ENCODE measurements at places on chromosomes 7 and 10.

GRCh38 chr7:158096582-158096981, 491.0 kb downstream of the PTPRN2 start:
- no peak for DNase-seq

DNA sequence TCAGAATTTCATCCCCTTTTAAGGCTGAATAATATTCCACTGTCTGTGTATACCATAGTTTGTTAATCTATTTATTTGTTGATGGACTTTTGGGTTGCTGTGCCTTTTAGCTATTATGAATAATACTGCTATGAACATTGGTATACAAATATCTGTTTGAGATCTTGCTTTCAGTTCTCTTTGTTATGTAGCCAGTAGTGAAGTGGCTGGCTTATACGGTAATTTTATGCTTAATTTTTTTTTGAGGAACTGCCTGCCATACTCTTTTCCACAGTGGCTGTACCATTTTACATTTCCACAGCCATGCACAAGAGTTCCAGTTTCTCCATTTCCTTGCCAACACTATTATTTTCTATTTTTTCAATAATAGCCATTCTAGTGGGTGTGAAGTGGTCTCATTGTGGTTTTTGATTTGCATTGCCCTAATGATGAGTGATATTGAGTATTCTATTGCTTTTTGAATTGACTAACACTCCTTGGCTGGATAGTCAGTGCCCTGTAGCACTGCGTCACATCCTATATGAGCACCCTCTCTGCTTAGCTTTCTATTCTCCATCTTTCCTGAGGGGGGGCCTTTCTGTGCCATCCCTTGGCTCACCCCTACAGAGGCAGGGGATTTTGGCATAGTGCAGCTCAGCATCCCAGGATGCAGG, 29.4 kb upstream of the RAPGEF5 start:
- no peak for DNase-seq

DNA sequence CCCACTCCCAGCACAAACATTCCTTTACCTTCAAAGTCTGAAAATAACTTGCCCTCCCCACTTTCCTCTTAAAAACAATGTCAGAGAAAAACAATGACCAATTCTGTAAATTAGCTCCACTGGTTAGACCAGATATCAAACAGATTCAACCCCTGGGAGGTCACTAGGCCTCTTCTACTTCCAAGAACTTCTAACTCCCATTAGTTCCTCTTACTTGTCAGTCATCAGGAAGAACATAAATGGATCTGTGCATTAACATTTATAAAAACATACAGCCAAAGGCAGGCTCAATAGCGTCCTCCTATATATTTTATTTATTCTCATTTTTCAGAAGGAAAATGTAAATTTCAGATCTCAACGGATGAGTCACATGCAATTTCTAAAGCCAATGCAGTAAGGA, 2.2 kb downstream of the ELAPOR2 start:
- DNase-seq, result no peak

- no peak for DNase-seq
These were observed 26.8 kb downstream of the TRDMT1 start for GRCh38 chr10:17174626-17175025.

DNA sequence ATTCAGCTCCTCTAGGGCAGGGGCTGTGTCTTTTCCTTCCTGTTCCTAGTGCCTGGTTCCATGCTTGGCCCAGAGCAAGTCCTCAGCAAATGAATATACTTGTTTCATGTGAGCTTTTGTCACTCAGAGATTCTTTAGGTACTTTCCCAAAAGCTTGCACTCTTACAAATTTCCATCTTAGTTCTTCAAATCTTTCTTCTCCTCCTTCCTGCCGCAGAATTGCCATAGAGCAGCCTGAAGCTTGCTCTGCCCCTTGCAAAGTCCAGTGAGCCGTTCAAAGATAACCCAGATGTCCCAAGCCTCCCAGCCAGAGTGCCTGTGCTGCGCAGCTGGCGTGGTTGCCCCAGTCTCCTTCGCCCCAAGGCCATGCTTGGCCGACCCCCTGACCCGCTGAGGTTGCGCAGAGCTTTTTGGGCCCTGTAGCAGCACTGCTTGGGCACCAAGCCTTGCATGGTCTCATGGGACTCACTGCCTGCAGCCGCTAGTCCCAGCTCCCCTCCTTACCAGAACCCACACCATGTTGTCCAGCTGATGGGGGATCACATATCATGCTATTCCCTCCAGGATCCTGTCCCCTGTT, 20.7 kb downstream of the CHST3 start:
- DNase-seq, result no peak

DNA sequence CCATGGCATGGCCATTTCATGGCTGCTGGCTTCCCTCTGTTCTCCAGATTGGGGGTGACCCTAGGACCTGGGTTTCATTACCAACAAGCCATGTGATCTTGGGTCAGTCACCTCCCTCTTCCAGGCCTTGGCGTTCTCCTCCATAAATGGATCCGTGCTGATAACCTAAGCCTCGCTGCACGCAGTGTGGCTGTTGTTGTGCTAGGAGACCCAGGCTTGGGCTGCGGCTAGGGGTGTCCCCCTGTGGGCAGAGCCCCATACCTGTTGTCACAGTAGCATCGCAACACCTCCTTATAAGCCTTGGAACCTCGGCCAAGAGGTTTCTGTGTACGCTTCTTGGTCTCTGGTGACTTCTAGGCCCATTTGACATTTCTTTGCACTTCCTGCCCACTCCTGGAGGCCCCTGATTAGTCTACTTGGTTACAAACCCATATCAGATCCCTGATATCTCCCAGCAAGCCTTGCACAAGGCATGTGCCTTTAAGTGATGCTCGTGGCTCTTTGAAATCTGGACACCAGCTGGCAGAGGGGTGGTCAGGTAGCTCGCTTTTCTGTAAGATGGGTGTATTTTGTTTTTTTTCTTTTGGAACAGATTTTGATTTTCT, 23.6 kb downstream of the ZMIZ1 start:
- DNase-seq, result no peak

DNA sequence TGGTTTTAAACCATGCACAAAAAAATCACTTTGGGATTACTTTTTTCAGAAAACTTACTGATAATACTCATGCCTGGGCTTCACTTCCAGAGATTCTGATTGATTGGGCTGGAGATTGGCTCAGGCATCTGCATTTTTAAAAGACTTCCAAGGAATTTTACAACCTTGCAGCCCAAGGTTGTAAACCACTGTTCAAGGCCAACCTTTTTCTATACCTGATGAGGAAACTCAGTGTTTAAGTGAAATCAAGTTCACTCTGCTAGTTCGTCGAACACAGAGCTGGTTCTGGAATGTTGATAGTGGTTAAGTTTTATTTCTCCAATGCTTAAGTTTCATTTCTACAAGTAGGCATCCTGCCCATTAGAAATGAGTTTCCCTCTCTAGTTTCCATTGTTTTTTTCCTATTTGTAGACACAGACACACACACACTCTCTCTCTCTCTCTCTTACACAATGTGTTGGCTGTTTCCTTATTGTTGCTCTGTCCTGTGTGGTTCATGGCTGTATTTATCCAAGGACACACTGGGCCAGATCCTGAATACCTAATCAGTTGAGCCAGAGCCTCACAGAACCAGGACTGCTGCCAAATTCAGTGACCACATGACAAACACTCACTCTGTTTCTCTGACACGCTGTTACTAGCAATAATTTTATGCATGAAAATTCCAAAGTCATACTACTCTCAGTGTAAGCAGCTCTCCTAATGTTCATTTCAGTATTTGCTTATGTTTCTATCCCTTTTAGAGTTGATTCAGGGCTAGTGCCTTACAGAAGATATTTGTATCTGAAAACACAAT, 3.7 kb upstream of the IFIT1B start:
- DNase-seq, result no peak

GRCh38 chr7:24881623-24882022, 98.4 kb downstream of the OSBPL3 start:
- DNase-seq, result no peak

GRCh38 chr10:94076325-94076841, 82.7 kb downstream of the PLCE1 start:
- no peak for DNase-seq

DNA sequence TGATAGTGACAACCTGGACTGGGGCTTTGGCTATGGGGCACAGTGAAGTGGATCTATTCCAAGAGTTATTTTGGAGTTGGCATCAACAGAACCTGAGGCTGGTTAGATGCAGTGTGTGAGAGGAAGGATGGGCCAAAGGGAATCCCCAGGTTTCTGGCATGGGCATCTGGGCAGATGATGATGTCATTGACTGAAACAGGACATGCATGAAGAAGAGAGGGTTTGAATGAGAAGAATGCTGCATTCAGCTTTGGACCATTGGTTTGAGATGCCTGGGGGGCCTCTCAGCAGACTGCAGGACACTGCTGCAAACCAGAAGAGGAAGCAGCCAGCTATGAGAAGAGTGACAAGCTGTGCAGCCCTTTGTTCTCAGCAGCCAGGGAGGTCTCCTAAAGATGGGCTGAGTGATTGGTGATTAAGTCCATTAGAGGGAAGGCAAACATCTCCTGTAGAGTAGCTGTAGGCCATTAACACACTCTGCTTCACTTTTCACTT, 23.1 kb upstream of the PIK3CG start:
- DNase-seq, result no peak

DNA sequence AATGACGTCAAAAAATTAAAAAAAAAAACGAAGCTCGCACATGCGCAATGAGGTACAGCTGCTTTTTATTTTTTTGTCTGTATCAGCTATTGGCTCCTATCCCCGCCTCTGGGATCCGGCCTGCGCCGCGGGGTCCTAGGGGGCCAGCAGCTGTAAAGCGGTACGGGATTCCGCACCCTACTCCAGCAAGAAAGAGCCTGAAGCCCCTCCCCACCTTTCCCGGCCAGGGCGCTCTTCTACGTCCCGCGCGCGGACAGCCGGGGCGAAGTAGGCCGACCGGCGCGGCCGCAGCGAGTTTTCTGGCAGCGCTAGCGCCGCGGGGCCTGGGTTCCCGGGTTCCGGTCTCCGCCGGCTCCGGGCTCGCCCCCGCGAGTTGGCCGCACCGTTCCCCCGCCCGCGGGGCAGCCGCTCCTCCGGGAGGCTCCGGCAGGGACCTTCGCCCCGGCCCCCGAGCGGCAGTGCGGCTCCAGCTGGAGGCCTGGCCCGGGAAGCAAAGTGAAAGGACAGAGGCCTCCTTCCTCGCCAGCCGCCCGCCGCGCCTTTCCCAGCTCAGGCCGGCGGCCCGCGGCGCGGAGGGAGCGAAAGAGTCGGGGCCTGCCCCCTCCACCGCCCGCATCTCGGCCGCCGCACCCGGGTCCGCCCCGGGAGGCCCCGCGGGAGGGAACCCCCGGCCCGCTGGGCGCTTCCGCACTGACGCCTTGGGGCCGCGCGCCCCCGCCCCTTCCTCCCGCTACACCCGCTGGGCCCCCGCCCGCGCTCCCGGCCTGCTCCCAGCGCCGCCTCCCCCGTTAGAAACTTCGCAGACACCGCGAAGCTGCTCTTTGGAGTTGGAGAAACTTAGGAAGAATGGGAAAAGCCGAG, 4.7 kb upstream of the SPAG6 start:
- DNase-seq, result peak; percentile 73

- DNase-seq, result no peak
These were observed 4.2 kb upstream of the ADAM12 start for GRCh38 chr10:126392469-126392868.

DNA sequence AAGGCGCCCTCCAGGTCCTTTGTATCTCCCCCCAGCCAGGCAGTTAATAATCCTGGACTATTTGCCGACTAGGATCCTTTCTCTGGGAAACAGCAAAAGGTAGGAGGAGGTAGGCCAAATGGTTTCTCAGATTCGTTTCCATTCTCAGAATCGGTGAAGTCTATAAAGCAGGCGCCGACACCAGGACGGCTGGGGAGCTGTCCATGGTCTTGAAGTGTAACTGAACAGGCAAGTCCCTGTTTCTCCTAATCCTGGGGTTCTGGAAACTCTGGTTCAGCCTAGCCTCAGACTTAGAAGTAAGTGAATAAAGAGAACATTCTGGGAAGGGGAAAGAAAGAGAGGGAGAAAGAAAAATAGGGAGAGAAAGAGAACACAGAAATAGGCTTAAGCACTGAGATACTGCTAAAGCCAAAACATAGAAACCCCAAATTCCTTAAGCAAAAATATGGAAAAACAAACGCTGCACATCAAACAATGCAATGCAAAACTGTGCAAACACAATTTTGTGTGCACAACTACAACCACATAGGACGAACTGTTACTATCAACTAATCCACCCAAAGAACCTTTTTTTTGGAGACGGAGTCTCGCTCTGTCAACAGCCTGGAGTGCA, 11.1 kb upstream of the INA start:
- DNase-seq, result no peak

GRCh38 chr7:155166673-155167370, 96.7 kb downstream of the HTR5A start:
- DNase-seq, result no peak

GRCh38 chr10:130337696-130338635, 201.8 kb downstream of the GLRX3 start:
- no peak for DNase-seq

DNA sequence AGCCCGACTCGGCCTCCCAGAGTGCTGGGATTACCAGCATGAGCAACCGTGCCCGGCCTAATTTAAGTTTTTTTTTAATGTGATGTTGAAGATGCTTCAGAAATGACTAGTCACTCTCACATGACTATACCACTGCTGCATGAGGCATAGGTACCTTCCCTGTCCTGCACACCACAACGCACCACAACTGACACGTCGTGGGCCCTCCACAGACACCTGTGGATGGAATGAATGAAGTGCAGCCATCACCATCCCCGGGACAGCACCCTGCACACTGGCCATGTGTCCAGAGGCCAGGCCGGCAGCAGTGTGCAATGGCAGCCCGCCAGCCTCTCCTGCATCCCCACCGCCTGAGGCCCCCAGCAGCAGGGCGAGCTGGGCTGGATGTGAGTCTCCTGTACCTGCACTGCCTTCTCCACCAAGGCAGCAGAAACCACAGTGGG, 55.1 kb downstream of the VOPP1 start:
- no peak for DNase-seq

DNA sequence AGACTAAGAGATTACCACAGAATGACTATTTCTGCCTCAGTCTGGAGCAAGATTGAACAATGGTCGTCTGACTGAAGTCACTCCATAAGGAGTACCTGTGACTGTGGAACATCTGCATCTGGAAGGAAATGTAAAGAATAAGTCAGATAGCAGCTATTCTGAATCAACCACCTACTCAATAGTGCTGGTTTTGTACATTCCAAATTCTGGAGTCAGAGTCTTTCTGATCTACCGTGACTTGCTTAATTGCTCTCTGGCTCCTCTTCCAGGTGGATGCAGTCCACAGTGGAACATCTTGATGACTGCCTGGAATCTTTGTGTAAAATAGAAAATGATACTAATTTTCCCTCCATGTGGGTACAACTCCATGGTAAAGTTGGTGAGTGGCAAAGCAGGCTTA, 156.3 kb upstream of the SEMA3C start:
- no peak for DNase-seq

DNA sequence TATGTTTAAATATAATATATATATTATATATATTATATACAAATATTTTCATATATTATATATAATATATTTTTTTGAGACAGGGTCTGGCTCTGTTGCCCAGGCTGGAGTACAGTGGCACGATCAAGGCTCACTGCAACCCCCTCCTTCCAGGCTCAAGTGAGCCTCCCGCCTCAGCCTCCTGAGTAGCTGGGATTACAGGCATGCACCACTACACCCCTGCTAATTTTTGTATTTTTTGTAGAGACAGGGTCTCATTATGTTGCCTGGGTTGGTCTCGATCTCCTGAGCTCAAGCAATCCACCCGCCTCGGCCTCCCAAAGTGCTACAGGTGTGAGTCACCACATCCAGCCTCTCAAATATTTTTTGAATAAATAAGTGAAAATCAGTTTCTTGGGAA, 215.5 kb downstream of the GATA3 start:
- no peak for DNase-seq

Measured in SK-N-MC (cell line).